Skin of body (tissue), 3 donors: ENCODE measurements at places on chromosomes 11 and 22.

GRCh38 chr11:90219438-90219837 is 3.4 kb downstream of the CHORDC1 start:
- DNase-seq, result no peak

GRCh38 chr11:11408436-11409221 is 55.6 kb upstream of the CSNK2A3 start:
- DNase-seq, result no peak

- no peak for DNase-seq
Observed at GRCh38 chr11:46296059-46296527, 18.6 kb downstream of the CREB3L1 start.

DNA sequence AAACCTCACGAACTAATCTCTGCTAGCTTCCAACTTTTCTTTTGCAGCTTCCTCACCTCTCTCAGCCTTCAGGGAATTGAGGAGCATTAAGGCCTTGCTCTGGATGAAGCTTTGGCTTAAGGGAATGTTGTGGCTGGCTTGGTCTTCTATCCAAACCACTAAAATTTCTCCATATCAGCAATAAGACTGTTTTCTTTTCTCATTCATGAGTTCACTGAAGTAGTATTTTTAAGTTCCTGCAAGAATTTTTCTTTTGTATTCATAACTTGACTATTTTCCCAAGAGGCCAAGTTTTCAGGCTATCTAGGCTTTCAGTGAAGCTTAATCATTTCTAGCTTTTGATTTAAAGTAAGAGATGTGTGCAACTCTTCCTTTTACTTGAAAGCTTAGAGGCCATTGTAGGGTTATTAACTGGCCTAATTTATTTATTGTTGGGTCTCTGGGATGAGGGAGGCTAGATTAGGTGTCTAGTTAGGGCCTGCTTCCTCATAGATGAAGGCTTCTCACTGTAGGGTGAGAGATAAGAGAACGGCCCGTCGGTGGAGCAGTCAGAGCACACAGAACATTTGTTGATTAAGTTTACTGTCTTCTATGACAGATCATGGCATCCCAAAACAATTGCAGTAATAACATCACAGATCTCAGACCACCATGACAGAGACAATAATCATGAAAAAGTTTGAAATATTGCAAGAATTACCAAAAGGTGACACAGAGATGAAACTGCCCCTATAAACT is 33.2 kb downstream of the CSF2RB start:
- DNase-seq, result no peak
